ENCODE measurements at places on chromosomes 7 and 10.

DNA sequence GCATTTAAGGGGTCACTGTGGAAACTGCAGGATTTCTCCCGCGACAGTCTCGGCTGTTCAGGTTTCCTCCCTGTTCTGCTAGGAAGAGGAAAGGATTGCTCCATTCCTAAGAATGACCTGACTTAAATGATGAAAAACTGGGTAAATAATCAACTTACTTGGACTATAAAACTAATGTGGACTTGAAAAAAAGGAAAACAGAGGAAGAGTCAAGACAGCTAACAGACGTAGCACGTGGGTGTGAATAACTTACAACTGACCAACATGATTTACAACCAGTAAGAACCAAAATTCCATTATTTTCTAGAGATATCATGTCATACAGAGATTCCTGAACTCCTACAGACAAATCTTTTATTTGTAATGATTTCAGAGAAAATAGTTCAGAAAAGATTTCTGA, 93.8 kb downstream of the ADAM12 start:
- DNase-seq = no peak

GRCh38 chr7:148230296-148230695, 360.3 kb upstream of the C7orf33 start:
- no peak for DNase-seq

DNA sequence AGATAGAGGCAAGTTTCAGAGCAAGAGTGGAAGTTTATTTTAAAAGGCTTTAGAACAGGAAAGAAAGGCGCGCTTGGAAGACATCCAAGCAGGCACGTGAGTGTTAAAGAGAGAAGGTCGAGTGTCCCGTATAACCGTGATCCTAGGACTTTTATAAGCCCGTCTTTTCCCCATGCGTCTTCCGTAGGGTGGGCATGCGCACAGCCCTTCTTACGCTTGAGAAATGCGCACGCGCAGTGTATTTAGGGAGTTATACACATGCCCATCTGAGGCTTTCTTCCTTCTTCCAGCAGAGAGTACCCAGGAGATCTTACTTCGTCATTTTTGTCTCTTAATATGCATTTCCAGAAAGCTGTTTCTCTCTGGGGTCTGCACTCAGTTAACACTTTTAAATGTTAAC, 52.4 kb downstream of the CALD1 start:
- DNase-seq = no peak

- no peak for DNase-seq
Measured at GRCh38 chr10:34941471-34942357, 126.6 kb upstream of the PARD3 start.

GRCh38 chr10:27744802-27745731, 552 bp downstream of the MKX start:
- no peak for DNase-seq

DNA sequence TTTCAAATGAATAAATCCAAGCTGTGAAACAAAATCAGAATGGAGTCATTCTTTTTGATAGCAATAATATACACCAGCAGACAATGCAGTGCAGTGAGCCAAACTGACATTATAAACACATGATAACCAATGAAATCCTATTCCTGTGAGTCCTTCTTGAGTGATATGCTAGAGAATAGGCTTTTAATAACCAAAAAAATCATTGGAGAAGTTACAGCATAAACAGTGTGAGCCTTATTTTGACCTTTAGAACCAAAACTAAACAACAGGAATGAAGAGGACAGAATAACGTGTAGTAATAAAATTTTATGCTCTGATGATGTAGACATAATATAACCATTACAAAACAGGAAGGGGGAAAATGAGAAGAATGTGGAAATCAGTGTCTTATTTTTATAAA, 8.7 kb downstream of the HUS1 start:
- DNase-seq = peak; percentile 45
